ENCODE measurements at places on chromosomes 3 and 15.

DNA sequence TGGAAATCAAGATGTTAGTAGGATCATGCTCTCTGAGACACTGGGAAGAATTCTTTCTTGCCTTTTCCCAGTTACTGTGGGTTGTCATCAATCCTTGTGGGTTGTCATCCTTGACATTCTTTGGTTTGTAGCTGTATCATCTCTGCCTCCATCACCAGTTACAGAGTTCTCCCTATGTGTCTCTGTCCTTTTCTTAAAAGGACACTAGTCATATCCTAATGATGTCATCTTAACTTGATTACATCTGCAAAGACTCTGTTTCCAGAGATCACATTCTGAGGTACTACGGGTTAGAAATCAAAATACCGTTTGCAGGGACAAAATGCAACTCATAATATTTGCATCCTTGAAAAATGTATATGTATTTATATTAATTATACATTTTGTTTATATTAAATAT lies 500.4 kb downstream of the ZBBX start:
- no peak for DNase-seq

DNA sequence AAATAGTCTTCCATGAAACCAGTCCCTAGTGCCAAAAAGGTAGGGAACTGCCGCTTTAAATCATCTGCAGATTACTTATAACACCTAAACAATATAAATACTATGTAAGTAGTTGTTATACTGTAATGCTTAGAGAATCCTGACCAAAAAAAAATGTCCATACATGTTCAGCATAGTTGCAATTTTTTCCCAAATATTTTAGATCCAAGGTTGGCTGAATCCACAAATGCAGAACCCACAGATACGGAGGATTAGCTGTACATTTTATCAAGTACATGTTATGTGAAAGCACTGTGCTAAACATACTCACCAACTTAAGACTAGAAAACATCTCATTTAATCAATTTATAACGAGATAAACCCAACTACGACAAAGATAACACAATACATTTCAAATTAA lies 9.3 kb downstream of the MSL2 start:
- DNase-seq, result no peak

DNA sequence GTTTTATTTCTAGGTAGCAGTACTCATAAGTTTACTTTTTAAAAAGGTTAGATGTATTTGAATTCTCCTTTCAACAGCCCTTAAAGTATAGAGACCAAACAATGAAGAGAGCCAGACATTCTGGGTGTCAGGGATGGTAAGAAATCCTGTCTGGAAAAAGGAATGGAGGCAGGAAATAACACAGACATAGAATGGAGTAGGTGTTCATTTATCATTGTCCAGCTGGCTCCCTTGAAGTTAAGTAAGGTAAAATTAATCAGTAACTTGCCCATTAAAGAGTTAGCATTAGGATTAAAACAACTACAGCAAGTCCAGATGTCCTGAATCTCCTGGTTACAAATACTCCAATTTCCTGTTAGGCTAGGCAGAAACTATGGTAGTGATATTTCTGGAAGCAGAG lies 13.5 kb upstream of the SUCNR1 start:
- no peak for DNase-seq

DNA sequence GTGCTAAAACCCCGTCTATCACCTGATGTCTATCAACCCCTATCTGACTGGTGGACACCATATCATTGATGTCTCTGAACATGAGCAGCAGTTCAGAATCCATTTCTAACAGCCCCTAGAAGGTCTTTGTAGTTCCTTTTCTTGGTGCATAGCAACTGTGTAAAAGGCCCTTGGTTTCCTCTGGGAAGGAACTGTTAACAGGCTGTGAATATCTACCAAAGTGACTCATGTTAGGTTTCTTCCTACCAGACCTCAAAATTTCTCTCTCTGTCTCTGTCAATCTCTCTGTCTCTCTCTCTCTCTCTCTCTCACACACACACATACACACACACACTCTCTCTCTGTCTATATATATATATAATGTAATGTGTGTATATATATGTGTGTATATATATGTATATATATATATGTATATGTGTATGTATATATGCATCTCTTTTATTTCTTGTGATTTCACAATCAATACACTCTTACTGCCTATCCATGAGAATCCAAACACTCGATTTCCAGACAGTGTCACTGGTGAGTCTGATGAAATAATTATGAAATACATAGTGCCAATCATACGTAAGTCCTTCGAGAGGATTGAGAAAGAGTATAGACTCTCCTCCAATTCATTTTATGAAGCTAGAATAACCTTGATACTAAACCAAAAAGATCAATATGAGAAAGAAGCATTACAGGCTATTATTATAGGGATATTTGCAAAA lies 335.9 kb upstream of the SLCO3A1 start:
- DNase-seq, result no peak

GRCh38 chr15:51260202-51260601 lies 78.2 kb downstream of the CYP19A1 start:
- DNase-seq, result no peak

GRCh38 chr3:53092216-53092615 lies 38.0 kb downstream of the RFT1 start:
- DNase-seq, result no peak

DNA sequence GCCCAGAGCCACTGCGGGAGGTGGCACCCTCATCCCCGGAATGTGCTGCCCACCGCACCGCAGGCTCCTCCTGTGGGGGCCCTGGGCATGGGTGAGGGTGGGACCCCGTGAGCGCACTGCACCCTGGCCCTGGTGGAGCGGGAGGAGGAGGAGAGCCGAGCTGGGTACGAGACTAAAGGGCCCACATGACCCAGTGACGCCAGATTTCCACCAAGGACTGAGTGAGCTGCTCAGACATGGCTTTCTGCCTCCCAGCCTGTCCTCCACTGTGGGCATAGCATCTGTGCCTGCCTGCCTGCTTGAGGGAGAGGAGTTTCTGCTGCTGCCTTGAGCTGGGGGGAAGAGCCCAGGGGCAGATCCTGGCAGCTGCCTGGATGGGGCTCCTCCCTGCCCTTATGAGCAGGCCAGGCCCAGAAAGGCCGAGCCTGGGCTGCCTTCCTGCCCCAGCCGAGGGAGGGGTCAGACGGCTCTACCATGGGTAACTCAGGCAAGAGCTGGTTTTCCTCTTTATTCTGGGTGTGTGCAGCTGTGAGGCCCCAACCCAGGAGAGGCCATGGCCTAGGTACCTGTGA lies 88.4 kb downstream of the VGLL4 start:
- no peak for DNase-seq

DNA sequence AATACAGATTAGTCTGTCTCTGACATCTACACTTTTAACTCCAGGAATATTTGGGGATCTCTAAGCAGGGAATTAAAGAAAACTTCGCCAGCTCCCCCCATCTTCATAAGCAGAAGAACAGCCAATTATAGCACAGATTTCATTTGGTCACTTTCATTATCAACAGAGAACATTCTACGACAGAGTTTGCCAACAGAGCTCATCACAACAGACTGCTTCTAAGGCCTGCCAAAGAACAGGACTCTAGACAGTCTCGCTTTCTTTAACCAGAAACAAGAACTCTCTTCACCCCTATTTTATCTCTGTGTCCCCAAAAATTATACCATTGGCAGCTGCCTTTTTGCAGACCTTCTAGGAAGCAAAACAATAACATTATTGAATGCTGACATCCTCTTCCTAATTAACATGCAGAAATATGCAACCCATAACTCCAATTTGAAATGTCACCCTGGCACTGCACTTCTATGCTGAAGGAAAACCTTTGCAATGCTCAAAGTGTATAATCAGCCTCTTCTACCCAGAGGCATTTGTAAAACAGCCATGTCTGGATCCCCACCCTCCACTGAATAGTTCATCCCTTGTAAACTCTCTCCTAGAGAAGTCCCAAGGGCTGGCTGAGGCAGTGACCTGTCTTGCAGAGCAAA lies 552.8 kb downstream of the MAGI1 start:
- no peak for DNase-seq

- DNase-seq, result no peak
Observed at GRCh38 chr3:143266927-143267326, 147.4 kb downstream of the CHST2 start.

GRCh38 chr3:56857178-56857577 lies 55.4 kb upstream of the ARHGEF3 start:
- DNase-seq, result no peak

DNA sequence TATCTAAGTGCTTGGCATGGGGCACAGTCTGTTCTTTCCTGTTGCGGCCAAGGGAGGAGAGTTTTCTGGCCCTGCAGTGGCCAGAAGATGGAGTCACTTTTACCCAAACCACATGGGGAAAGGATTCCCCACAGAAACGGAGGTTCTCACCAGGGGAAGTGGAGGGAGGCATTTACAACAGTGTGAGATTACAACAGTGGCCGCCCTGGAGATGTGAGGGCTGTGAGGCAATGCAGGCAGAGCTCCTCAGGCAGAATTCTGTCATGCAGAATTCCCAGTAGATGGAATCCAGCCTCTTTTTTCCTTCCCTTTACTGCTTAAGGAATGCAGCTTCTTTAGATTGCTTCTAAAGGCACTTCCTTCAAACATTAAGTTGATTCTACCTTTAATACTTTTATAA lies 83.1 kb downstream of the CACNA1D start:
- no peak for DNase-seq

DNA sequence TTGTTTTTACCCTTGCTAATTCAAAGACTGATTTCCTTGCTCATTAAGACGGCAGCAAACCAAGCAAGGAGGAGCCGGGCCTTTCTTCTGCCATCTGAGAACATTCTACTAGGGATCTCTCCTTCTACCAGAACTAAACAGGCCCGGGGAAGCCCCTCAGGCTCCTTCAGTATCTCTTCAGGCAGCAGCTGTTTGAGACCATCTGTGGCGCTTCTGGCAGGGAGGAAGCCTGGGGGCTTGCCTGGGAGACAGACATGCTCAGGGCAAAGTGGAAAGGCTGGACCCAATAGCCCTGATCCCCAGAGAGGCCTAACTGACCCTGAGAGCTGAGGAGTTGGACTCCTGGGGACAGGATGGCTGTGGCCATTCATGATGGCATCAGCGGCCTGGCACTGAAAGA lies 67.9 kb downstream of the FEM1B start:
- no peak for DNase-seq

DNA sequence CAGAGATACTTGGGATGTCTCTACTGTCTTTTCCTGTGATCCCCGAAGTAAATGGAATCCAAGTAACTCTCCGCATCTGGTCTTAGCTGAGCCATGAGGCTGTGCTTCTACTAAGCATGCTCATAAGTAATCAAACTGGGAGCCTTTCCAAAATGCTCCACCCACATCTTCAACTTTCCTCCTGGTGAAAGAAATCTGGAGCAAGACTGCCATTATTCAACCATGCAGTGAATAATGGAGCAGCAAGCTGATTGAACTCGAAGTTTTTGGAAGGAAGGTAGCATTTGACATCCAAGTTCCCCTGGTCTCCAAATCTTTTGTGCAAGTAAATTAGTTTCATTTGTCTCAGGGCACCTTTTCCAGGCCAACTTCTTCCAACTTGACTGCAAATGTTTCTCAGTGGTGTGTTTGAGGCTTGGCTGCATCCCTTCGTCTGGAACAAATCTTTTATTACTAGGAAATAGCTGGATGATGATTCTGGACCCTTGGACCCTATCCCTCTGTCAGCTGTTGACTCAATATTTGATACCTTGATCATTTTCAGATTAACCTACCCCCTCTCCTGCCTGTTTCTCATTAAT lies 19.4 kb downstream of the GXYLT2 start:
- DNase-seq, result no peak

GRCh38 chr15:49901321-49901720 lies 217.7 kb downstream of the ATP8B4 start:
- no peak for DNase-seq

- no peak for DNase-seq
Observed at GRCh38 chr15:69185706-69186105, 25.3 kb downstream of the GLCE start.

GRCh38 chr3:94115482-94115881 lies 52.6 kb downstream of the NSUN3 start:
- DNase-seq, result no peak

GRCh38 chr3:189361103-189361835 lies 189.5 kb downstream of the TPRG1 start:
- no peak for DNase-seq

DNA sequence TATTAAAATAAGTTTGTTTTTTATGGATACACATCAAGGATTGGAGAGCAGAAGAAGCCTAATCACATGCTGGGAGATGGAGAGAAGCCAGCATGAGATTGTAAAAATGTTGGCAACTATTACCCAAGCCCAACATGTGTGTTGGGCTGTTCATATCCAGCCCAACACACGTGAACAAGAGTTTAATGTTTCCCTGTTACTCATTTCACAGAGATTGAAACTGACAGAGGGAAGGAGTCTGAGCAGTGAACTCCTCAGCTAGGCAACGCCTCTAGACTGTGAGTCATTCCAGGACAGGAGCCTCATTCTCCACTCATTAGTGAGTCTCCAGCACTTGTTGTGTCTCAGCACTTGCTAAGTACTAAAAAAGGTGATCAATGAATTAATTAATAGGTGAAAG lies 43.2 kb upstream of the CMSS1 start:
- DNase-seq, result no peak

DNA sequence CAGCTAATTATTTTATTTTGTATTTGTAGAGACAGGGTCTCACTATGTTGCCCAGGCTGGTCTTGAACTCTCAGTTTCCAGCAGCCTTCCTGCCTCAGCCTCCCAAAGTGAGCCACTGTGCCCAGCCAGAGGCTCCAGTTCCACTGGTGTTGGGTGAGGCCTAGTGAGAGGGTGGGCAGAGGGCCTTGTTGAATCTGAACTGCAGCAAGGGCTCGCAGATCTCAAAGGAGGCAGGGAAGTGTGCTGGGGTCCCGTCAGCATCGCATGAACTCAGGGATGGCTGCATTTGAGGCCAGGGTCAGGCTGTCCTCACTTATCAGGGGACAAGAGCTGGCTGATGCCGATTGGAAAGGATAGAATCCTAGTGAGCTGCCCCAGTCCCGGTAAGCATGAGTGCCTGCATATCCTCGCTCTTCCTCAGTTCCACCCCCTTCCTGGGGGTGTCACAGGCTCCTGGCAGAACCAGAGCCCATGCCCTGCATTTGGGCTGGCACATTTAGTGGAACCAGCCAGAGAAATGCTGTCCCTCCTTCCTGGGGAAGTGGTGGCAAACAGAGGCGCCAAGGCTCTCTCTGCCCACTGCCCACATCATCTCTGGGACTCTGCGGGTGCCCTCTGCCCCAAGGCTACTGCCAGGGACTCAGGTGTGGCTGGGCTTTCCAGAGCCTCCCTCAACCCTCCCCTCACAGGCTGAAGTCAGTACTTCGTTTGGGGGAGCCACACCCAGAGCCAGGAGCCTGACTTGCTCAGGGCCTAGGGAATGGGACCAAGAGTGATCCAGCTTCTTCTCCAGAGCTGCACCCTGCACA lies 24.1 kb downstream of the ALS2CL start:
- no peak for DNase-seq

- DNase-seq, result peak; percentile 8
Observed at GRCh38 chr3:100993309-100993708, at the start of gene ABI3BP. Gene ABI3BP, minus strand, starts transcription at chr3:100993421. Its CDS starts 37 bp downstream, at chr3:100993384.
